ENCODE measurements at places on chromosomes 1 and 21. TPM values are rescaled to one million over a fixed set of nuclear protein-coding genes. Genes with fewer than 3 reads are reported as not detected.

The GJC2 gene
- 2.6 TPM for total RNA-seq

The S100A7 gene
- total RNA-seq: not detected

The HYI gene
- total RNA-seq: 36.9 TPM

The TFF2 gene
- total RNA-seq: not detected

The UBE2U gene
- total RNA-seq: not detected

The CFAP57 gene
- 0.19 TPM for total RNA-seq

The LCE2A gene
- total RNA-seq: not detected

The NOC2L gene
- total RNA-seq: 49.8 TPM

- no peak for DNase-seq
Observed at GRCh38 chr1:226447932-226448665, 40.2 kb upstream of the PARP1 start.

GRCh38 chr21:27189870-27190269, 223.0 kb upstream of the ADAMTS5 start:
- no peak for DNase-seq

DNA sequence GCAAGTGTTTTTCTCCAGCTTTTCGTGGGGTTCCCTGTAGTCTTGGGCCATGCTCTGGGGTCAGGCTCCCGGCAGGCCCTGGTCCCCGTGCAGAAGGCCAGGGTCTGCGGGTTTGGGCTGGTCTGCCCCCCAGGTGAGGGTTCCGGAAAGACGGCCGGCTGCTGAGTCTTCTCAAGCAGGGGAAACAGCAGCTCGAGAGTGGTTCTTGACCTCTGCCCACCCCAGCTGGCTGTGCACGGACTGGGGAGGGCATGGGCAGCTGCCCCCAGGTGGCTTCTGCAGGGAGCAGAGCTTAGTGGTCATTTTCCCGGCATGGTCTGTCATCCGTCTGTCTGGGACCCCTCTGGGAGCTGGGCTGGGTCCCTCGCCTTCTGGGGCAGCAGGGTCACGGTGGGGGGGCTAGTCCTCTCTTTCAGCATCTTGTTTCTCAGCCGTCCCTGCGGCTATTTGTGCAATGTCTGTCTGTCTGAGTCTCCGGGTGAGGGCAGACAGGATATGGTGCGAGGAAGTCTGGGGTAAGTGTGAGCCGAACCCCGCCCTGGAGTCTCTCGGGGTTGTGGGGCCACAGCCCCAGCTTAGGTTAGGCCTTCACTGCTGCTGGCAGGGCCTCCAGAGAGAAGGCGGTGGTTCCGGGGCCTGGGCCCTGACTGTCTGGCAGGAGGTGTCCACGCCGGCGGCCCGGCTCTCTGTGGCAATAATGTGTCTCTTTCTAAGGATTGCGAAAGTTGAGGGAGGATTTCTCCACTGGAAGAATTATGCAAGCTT, 6.1 kb downstream of the SKI start:
- DNase-seq: peak; percentile 96

- peak; percentile 93 for DNase-seq
Observed at GRCh38 chr1:201982082-201982622, 296 bp upstream of the RNPEP start.

- DNase-seq: no peak
Observed at GRCh38 chr1:107246775-107247345, 106.0 kb downstream of the NTNG1 start.

DNA sequence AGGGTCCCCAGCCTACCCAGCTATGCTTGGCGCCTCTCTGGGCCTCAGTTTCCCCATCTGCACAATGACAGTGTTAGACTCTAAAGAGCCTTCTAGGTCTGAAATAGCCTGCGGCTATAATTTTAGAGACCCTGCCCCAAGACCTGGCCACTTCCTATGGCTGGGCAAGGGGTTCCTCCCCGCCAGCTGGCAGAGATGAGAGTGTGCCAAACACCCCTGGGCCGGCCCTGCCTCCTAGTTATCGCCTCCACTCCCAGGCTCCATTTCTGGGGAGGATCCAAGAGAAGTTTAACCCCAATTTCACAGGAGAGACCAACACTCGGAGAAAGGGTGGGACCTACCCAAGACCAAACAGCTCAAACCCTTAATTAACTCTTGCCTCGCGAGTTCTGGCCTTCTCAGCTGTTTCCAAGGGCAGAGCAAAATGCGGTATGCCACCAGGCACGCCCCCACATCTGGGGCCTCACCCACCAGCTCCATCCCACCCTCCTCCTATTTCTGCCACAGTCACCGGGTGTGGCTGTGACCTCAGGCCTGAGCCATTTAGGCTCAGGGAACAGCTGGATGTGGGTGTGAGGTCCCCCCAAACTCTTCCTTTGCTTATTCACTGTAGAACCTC, 35.7 kb downstream of the TTC39A start:
- DNase-seq: peak; percentile 45

- no peak for DNase-seq
Observed at GRCh38 chr21:29550205-29550604, 251.5 kb downstream of the BACH1 start.

DNA sequence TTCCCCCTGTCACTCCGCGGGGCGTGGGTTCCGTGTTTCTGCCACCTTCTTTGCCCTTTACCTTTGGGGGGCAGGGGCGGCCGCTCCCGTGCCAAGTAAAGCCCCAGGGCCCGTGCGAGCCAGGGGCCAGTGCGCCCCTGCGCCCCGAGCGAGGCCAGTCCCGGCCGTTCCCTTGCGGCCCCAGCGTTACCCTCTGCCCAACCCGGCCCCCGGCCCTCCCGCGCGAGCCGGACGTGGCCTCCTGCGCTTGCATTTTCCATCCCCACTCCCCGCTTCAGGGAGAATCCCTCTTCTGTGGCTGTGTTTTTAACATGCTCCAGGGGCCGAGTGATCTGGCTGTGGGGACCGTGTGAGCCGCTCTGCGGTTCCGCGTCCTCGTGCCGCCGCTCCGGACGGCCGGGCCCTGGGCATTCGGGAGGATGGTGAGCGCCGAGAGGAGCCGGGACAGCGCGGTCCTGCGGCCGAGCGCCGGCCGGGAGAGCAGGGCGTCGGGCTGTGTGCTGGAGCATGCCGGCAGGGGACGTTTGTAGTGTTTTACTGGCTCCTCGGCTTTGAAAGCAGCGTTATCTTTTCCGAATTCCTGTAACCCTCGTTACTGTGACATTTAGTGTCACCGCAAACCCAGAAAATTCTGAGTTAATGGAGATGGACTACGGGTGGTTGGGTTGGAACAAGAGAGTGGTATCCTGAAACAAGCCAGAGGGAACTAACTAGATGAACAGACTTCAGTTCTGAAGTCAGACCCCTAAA, 1.0 kb downstream of the GALNT2 start:
- peak; percentile 89 for DNase-seq

GRCh38 chr1:61441723-61442262, 283.1 kb downstream of the TM2D1 start:
- no peak for DNase-seq

- no peak for DNase-seq
Observed at GRCh38 chr1:8121261-8122159, 95.4 kb upstream of the ERRFI1 start.

DNA sequence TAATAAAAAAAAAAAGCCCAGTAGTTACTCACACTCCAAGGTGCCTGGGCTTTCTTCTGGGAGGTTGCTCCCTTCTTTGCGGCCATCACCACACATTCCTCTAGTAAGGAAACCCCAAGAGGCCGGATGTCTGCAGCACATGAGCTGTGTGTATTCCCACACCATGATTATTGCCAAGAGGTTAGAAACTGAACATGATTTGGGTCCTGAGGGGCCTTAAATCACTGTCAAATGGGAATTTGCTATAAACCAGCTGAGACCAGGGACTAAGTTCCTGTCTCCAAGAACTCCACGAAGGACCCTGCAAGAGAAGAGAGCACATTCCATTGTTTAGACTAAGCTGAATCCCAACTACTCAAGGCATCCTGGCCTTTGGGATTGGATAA, 85.3 kb upstream of the SSX2IP start:
- no peak for DNase-seq

DNA sequence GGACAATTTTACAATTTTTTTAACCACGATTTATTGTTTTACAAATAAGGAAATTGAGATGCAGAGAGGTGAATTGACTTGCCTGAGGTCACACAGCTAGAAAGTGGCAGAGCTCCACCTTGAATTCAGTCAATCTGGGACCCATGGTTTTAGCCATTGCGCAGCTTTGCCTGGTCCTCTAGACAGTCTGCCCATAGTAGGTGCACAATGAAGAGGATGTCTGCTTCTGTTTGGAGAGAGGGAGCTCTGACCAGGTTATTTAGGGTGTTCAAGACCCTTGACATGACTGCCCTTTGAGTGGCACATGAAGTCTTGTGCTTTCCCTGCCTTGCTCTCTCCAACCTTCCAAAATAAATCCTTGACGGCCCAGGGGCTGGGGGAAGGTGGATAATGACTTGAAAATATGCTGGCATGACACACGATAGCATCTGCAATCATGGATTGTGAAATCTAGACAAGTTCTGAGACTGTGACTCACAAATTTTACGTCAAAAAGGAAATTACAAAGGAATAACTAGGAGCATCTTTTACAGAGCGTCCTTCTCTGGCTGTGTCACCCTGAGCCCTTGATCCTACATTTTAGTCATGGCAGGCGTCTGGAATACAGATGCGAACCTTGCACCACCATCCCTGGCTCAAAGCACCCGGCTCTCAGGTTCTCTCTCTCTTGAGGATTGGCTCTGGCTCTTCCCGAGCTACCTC, 26.2 kb upstream of the ID3 start:
- DNase-seq: no peak

DNA sequence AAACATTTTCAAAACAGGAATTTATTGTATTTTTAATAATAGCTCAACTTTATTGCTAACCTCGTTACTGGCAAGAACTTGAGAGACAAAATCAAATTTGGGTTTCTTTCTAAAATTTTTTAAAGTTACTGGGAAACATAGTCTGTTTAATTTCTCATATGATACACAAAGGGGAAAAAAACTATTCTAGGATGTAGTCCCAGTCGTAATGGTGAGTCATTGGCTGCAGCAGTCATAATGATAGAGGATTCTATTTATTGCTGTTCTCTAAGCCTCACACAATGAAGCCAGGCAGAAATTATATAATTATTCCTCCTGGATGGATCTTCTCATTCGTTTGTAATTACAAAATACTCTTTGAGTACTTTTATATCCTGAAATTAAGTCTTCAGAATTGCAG, 326.5 kb upstream of the SGIP1 start:
- no peak for DNase-seq
